AG04449 (cell line): ENCODE measurements at places on chromosomes 4 and X.

- DNase-seq = no peak
These were observed 96.3 kb upstream of the ENPP6 start for GRCh38 chr4:184313702-184314659.

DNA sequence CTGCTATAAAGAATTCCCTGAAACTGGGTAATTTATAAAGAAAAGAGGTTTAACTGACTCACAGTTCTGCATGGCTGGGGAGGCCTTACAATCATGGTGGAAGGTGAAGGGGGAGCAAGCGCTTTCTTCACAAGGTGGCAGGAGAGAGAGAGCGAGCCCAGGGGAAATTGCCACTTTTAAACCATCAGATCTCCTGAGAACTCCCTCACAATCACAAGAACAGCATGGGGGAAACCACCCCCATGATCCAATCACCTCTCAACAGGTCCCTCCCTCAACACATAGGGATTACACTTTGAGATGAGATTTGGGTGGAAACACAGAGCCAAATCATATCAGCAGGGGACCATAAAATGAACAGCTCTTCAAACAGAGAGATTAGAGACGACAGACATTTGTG, 198.6 kb downstream of the MAGEB5 start:
- no peak for DNase-seq

- no peak for DNase-seq
These were observed 6.8 kb downstream of the BGN start for GRCh38 chrX:153501530-153501929.

DNA sequence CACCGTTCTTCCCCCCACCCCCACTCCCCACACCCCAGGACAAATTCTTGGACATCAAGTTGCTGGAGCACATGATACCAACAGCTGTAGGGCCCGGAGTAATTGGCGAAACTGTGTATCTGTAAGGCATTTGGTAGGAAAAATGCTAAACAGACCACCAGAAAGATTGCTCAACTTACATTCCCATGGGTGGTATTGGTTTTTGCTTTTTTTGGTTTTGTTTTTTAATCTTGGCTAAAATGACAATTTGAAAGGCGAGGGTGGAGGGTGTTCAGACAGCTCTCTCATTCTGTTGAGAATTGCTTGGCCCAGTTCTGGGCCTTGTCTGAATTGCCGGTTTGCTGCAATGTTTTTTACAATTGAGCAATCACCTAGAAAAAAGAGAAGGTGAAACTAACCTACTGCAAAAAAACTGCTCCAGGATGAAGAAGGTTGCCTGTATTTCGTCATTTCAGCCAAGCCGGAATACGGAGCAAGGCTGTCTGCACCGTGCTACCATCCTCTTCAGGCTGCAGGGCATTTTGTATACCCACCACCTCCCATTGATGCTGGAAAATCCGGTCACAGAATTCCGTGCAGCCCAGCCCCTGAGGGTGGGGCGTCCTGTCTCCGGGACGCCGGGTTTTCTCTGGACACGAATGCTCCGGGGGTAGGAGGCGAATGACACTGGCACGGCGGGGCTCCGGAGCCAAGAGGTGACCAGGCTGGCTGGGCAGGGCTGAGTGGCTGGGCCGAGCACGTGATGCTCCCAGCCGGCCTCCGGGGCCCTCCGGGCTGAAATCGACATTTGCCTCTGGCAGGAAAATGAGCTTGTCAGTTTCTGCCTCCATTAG, at the start of gene CLCN4:
CLCN4 (plus strand) TSS at position 777 of the 833 bp plus-strand sequence. CDS start 28,058 bp downstream, outside the sequence.
- no peak for DNase-seq

DNA sequence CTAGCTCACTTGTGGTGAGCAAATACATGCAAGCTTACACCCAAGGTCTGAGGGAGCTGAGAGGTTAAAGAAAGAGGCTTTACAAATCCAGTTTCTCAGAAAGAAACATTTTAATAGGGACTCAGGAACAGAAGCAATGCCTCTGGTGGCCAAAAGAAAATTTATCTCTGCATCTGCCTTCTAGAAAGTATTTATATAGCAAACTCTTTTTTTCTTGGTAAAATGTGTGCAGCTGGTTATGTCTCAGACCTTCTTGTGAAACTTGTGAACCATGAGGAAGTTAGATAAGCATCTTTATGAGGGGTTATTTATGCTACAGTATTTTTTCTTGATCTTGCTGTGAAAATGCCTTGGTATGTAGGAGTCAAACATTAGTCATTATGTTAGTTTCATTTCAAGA, 48.5 kb upstream of the CYSLTR1 start:
- no peak for DNase-seq

GRCh38 chrX:46354481-46354880, 190.7 kb downstream of the ZNF674 start:
- no peak for DNase-seq

DNA sequence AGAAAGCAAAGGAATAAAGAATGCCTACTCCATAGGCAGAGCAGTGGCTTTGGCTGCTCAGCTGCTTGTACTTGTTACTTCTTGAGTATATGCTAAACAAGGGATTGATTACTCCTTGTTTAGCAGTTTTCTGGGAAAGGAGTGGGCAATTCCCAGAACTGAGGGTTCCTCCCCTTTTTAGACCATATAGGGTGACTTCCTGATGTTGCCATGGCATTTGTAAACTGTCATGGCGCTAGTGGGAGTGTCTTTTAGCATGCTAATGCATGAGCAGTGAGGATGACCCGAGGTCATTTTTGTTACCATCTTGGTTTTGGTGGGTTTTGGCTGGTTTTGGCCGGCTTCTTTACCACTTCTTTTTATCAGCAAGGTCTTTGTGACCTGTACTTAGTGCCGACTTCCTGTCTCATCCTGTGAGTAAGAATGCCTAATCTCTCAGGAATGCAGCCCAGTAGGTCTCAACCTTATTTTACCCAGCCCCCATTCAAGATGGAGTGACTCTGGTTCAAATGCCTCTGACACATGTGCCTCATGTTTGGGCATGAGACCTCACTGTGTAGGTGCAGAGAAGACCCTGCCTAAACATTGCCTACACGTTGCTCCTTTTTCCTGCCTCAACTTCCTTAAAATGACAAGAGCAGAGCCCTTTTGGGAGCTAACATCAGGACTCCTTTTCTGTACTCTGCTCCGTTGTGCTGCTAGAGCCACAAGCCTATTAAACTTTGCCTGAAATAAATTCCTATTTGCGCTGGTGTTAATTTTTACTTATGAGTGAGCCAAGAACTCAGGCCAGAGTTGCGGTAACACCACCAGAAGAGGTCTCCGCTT, 21.0 kb upstream of the UBA6 start:
- DNase-seq = no peak

DNA sequence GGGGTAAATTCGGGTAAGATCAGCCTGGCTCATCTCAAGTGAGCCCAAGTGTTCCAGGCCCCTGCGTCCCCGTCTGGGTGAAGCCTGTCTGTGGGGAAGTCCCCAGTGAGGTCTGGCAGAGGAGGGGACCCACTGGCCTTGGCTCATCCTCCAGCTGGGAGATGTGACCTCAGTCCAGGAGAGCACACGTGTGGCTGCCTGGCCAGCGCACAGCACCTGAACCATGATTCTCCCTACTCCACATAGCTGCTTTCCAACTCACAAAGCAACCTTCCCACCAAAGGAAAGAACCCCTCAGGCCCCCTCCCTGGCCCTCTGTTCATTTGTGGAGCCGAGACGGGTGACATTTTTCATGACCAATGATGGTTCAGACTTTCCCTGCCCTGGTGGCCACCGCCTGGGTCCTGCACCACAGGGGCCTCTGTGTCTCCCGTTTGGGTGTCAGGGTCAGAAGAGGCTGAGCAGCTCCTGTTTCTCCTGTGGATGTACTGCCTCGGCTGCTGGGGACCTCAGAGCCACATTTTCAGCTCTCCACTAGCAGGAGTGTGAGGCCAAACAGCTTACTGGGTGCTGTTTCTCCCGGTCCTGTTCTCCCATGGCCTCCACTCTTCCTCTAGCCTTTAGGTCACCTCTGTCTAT, 111.4 kb downstream of the CPZ start:
- no peak for DNase-seq

- DNase-seq = no peak
These were observed 24.8 kb upstream of the ADRA2C start for GRCh38 chr4:3741217-3742011.

DNA sequence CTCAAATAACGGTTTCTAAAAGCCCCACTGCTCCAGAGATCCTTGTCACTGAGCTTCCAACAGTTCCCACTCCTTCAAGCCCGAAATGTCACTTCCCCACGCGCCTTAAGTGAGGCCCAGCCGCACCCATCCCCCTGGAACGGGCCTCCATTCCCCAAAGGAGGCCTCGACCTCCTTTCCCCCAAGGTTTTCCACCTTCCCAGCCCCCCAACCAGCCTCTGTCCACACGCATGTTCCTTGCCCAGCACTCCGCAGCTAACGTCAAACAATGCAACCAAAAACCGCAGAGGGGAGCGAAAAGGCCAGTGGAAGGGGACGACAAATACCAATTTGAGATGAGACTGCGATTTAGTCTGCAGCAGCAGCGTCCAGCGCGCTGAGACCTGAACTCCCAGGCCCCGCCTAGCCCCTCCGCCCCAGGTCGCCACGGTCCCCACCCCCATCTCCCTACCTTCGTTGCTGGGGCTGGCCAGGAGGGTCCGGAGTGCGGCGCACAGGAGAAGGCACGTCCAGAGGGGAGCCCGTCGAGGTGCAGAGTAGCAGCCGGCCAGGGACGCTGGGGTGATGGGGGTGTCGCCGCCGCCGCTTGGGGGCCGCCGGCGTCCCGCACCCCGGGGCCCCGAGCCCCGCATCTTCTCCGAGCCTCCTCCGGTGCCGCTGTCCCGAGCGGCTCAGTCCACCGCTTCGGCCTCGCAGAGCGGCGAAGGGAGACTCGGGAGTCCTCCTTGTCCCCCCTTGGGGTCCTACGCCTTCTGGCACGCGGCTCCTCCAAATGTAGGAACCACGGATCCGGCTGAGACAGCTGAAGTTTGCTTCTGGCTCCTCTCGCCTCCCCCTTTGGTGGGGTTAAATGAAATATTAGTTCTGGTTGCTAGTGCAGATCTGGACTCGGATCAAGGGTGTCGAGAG, 924 bp downstream of the EPHA5 start:
- no peak for DNase-seq

- no peak for DNase-seq
These were observed 24.1 kb upstream of the COQ2 start for GRCh38 chr4:83308672-83309071.

GRCh38 chr4:58767598-58767997, 1657.4 kb upstream of the IGFBP7 start:
- DNase-seq = no peak

GRCh38 chr4:54487491-54487890, 170.3 kb upstream of the KIT start:
- DNase-seq = no peak

GRCh38 chr4:5399790-5400421, 308.5 kb downstream of the EVC2 start:
- DNase-seq = no peak

DNA sequence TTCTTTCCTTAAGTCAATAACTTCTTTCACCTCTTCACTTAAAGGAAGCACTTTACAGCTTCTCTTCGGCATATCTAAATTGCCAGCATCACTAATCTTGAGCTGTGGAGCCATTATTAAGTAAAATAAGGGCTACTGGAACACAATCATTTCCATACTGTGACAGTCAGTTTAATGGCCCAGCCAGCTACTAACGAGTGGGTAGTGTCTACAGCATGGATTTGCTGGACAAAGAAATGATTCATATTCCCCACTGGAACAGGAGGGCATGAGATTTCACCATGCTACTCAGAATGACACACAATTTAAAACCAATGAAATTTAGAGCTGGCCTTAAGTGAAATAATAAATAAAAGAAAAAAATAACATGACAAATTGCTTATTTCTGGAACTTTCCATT, 72.1 kb downstream of the DDIT4L start:
- no peak for DNase-seq

DNA sequence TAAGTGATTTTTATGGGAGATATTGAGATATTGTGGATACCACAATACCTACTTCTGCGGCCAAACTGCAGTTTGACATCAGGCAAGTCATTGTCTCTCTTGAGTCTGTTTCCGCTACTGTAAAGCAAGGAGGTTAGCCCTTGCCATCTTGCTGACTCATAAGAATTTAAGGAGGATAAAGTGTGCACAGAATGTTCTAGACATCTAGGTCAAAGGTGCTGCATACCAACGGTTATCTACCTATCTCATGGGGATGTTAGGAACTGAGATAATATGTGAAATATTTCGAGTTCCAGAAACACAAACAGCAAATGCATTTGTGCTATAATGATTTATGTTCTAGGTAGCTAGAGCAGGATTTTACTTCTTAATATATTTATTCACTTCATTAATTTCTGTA, 211.5 kb upstream of the NR3C2 start:
- DNase-seq = no peak

- no peak for DNase-seq
These were observed 64.3 kb downstream of the NHSL2 start for GRCh38 chrX:71974916-71975315.

DNA sequence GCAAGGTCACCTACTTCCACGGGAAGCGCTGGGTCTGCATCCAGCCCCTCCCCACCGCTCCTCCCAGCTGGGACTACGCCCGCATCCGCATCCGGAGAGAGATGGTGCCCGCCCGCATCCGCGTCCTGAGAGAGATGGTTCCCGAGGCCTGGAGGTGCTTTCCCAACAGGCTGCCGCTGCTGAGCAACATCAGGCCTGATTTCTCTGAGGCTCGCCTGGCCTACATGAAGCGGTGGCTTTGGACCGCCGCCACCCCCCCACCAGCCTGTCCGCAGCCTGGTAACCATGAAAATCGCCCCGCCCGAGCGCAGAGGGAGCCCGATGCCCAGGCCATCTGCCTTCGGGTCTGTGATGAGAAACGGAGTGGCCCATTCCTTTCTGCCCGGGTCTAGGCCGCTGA, 18.1 kb downstream of the CLTRN start:
- DNase-seq = no peak

DNA sequence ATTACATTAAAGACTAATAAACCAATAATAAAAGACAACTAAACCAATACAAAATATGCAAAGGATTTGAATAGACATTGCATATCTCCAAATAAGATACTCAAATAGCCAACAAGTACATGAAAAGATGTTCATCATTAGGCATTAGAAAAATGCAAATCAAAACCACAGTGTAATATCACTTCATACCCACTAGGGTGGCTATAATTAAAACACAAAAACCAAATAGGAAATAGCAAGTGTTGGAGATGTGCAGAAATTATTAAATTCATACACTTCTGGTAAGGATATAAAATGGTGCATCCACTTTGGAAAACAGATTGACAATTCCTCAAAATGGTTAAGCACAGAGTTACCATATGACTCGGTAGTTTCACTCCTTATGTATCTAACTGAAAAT, 860.8 kb upstream of the DIAPH2 start:
- DNase-seq = no peak

GRCh38 chr4:102299354-102300107, 45.8 kb downstream of the SLC39A8 start:
- DNase-seq = no peak

DNA sequence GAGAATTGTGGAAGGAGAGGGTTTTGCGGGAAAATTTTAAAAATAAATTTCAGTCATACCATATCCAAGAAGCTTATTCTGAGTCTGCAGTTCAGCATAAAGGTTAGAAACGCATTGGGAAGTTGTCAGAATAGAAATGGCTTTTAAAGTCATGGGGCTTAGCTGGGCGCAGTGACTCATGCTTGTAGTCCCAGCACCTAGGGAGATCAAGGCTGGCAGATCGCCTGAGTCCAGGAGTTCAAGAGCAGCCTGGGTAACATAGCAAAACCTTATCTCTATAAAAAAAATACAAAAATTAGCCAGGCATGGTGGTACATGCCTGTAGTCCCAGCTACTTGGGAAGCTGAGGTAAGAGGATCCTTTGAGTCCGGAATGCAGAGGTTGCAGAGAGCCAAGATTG, 3.9 kb upstream of the PLA2G12A start:
- DNase-seq = no peak
